PC-3 (cell line): ENCODE measurements at places on chromosomes 12 and 14. TPM values are rescaled to one million over a fixed set of nuclear protein-coding genes. Genes with fewer than 3 reads are reported as not detected.
A peak's percentile ranks its signal among the peaks of the same experiment; 100 is the strongest.

The OR10G3 gene
- total RNA-seq: not detected in 2 replicates

The CRY1 gene
- 32.0 and 32.4 TPM in 2 replicates for total RNA-seq

The PRPH gene
- total RNA-seq: 0.15 TPM in 1 of 2 replicates, not detected in the other

The ADCY4 gene
- total RNA-seq: 0.04 TPM in 1 of 2 replicates, not detected in the other

The LRRC10 gene
- not detected in 2 replicates for total RNA-seq

The GPR137C gene
- total RNA-seq: 0.63 and 0.91 TPM in 2 replicates

The CABP1 gene
- not detected in 2 replicates for total RNA-seq

The GPHN gene
- 23.4 and 39.5 TPM in 2 replicates for total RNA-seq

The PLBD1 gene
- total RNA-seq: 0.87 and 1.5 TPM in 2 replicates

DNA sequence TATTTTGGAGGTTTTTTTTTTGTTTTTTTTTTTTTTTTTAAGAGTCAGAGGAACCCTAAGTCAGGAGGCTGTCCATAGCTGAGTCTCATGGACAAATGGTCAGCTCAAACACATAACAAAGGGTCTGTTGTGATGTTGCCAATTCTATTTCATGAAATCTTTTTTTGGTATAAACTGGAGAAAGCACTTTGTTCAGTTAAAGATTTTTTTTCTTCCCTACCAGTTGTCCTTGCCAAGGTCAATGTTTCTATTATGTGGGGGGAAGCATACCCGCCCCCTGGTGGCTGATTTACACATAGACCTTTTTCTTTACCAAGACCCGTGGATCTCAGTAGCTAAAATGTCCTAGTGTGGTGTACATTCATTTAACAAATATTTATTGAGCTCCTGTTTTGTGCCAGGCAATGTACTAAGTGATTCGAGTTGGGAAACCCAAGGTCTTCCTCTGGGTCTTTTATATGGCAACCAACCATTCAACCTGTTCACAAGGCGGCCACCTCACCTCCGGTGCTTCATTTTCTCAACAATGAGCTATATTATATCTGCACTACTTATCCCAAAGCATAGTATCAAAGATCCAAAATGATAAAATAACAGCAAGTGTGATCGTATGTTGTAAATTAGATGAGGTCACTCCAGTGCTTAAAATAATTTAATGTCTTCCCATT is 214.5 kb downstream of the PAH start:
- DNase-seq: peak; percentile 25

DNA sequence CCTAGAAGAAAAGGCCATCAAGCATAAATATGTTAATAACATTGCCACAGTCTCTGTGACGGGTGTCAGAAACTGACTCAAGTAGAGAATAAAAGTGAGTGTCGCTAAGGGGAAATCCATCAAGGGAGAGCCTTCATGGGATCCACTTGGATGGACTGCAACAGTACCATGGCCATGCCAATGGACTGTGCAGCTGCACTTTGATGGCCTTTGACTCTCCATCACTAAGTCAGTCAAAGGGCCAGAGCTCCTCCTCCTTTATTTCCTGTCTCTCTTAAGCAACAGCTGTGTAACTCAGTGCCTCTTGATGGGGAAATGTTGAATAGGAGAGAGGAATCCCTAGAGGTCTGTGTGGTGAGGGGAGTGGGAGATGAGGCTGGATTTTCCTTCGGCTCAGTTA is 335.2 kb downstream of the BMP4 start:
- no peak for DNase-seq

GRCh38 chr12:41224066-41224465 is 35.9 kb downstream of the PDZRN4 start:
- DNase-seq: no peak

- no peak for DNase-seq
Measured at GRCh38 chr12:123267991-123268843, 3.4 kb downstream of the CDK2AP1 start.

DNA sequence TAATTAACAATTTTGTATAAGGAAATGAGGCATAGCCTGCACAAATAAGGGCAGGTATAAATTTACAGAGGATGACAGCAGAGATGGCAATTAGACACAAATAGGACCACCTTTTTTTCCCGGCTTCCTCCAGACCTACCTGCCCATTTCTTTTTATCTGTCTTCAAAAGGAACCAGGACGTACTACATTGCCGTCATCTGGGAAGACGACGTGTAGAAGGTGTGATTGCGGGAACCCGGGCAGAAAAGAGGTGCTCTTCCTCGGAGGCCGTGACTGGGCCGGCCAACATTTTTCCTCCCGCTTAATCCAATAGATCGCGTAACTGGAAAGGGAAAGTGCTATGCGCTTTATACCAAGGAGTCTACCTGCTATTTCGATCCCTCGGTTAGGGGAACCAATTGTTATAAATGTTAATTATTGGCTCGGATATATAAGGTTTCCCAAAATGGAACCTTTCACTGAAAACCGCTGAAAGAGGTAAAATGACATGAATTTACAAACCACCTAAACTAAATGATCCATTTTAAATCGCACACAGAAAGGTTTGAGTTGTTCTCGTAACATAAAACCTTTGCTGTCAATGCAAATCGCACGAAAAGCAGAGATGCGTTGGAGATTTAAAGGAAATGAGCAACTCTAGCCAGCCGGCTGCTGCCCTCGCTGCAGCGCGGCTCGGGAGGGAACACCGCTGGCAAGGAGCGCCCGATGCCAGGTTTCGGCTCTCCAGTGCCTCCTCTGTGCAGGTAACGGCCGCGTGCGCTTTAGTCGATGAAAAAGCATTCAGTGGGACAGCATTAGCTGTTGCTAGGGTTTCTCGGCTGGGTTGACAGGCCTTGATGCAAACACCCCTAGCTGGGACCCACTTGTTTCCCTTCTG is 2.8 kb upstream of the SIX1 start:
- DNase-seq: no peak

GRCh38 chr12:25864306-25865276 is 93.9 kb upstream of the RASSF8 start:
- DNase-seq: no peak

- DNase-seq: no peak
Measured at GRCh38 chr12:103493199-103493598, 2.6 kb downstream of the C12orf42 start.

DNA sequence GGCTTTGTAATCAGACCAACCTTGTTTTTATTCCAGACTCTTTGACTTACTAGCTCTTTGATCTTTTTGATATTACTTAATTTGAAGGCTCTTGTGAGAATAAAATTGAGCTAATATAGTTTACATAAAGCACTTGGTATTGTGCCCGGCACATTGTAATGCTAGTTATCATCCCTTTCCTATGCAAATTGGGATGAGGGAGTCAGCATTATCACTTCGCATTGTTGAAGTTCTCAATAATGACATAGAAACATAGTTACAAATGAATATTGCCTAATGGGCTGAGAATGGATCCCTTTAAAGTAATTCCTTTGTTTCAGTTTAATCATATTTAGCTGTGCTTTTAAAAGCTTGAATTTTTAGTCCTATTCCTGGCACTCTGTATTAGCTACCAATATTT is 36.6 kb downstream of the SUPT16H start:
- no peak for DNase-seq

GRCh38 chr14:23829736-23830471 is 123.7 kb upstream of the DHRS4 start:
- peak; percentile 96 for DNase-seq

DNA sequence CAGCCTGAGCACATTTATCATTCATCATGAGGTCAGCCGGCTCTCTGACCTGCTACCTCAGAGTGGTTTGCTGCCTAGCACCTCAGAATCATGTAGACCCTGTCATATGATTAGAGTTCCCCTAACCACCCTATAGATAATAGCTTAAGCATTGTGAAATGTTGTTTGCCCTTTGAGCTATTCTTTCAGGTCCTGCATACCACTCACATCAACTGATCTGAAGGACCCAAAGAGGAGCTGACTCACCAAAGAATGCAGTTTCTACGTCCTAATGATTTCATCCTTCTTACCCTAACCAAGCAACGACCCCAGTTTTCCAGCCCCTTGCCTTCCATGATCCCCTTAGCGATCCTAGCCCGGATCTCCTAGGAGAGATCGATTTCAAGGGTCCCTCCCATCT is 527.9 kb downstream of the SOX5 start:
- no peak for DNase-seq

DNA sequence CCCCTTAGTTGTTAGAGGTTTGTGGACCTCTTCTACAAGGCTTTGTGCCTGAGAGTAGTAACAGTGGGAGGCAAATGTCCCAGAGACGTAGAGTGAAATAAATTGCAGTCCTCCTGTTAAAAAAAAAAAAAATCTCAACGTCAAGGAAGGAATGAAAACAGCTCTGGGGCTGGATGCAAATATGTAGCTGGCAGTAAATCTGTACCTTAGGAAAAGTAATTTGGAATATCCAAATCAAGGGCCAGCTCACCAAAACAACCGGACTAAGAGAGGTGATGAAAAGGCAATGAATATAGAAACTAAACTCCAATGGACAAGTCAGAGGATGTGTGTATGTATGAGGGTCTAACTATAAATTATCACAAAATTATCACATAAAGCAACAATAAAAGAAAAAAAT is 27.0 kb downstream of the SINHCAF start:
- no peak for DNase-seq

DNA sequence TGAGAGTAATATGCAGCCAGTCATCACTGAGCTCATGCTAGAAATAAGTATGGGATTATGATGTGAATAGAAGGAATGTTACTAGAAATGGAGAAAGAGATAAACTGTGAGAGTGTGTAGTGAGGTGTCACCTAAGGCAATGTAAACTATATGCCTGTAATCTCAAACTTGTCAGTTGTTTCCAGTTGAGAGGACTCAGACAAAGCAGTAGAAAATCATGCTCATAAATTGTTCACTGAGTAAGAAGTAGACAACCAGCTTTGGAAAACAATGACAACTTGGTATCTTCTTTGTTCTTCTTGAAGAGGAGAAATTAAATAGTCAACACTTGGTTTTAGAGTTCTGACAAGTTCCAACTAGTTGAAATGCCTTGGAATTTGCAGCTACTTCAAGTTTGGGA is 148.5 kb upstream of the OR4E1 start:
- no peak for DNase-seq

DNA sequence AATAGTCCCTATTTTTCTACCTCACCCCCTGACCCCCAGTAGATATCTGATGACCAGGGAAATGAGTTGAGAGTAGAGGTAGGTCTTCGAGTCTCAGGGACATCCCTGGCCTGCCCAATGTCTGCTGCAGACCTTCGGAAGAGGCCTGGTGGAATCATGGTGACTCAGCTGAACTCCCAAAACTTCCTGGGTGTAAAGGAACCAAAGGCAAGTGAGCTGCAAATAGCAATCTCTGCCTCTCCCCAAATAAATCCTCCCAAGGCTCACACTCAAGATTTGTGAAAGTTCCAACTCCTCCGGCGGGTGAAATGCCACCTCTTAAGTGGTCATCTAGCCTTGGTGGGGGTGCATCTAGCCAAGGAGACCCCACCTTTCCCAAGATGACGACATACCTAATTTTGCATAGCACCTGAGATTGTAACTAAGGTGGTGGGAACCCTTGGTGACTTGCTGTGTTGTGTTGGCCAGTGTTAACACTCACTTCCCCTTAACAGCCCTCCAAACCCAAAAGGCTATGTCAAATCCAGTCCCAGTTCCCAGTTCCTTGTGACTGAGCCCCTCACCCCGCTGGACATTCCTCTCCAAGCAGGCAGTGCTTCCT is 6.3 kb downstream of the ZFP36L1 start:
- peak; percentile 50 for DNase-seq

DNA sequence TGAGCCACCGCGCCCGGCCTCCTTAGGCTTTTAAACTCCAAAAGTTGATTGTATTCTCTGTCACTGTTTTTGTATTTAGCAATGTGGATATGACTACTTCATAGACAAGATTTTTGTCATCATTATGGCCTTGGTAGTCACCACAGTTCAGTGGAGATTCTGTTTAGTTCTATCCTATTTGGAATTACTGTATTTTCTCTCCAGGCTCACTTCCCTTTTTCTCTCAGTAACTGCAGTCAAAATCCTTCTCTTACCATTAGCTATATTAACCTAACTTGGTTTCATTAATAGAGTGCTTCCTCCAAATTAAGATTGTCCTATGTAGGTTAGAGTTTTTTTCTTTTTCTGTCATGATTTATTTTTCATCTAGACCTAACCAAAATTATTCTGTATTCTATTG is 283.9 kb downstream of the TMTC2 start:
- no peak for DNase-seq

DNA sequence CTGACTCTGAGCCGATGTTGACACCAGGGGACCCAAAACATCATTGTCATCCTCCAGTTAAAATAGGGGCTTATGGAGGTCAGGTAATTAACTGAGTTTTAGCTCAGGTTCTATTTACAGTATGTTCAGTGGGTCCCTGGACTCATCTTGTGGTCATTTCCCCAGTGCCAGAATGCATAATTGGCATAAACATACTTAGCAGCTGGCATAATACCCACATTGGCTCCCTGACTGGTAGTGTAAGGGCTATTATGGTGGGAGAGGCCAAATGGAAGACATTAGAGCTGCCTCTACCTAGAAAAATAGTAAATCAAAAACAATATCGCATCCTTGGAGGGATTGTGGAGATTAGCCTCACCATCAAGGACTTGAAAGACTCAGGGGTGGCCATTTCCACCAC is 350.9 kb downstream of the C12orf75 start:
- no peak for DNase-seq

- no peak for DNase-seq
Measured at GRCh38 chr14:39109893-39110715, 4.0 kb upstream of the GEMIN2 start.

DNA sequence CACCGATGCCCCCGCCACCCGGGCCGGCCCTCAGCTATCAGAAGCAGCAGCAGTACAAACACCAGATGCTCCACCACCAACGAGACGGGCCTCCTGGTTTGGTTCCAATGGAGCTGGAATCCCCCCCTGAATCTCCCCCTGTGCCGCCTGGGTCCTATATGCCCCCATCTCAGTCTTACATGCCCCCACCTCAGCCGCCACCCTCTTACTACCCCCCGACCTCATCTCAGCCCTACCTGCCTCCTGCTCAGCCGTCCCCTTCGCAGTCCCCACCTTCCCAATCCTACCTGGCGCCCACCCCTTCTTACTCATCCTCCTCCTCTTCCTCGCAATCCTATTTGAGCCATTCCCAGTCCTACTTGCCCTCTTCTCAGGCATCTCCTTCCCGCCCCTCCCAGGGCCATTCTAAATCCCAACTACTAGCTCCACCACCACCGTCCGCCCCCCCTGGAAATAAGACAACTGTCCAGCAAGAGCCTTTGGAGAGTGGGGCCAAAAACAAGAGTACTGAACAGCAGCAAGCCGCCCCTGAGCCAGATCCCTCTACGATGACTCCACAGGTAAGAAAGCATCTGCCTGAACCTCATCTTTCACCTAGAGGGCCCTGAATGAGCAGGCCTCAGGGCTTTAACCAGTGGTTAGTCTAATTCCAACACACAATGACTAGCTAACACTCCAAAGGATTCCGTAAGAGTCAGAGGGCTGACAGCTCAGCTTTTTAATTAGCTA is 851 bp downstream of the YLPM1 start:
- peak; percentile 59 for DNase-seq

DNA sequence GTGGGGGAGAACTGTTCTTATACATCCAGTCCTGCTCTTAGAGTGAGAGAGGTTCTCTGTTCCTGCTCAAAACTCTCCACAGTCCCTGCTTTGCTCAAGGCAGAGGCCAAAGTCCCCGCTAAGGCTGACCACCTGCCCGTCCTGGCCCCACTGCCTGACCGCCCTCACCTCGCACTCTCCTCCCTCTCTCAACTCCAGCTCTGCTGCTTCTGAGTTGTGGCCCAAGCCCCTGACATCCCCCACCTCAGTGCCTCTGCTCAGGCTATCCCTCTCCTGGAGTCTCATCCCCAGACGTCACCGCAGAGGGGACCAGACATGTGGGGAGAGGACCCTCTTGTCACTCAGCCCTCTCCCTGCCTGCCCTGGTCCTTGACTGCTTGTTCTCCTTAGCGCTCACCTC is 110.6 kb downstream of the CALM1 start:
- DNase-seq: no peak
